Gastroesophageal sphincter (tissue), 4 donors: ENCODE measurements at places on chromosomes 5 and 9.

GRCh38 chr5:167049043-167049663 lies 1242.3 kb upstream of the WWC1 start:
- no peak for ATAC-seq

DNA sequence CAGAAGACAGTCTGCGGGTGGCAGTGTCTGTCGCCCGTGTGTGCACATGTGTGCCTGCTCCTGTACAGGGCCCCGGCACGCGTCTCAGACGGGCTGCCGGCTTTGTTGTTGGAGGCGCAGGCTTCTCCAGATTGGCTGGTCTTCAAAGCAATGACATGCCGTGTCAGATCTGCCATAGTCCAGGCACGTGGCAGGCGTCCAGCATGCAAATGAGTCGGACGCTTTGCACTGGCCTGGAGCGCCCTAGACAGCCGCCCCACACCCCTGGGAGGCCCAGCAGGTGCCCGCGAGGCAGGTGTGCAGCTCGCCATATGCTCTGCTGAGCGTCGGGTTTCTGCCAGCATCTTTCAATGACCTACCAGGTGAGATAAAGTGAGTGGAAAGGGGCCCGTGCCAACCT lies 71.5 kb downstream of the GADD45G start:
- ATAC-seq, result no peak

DNA sequence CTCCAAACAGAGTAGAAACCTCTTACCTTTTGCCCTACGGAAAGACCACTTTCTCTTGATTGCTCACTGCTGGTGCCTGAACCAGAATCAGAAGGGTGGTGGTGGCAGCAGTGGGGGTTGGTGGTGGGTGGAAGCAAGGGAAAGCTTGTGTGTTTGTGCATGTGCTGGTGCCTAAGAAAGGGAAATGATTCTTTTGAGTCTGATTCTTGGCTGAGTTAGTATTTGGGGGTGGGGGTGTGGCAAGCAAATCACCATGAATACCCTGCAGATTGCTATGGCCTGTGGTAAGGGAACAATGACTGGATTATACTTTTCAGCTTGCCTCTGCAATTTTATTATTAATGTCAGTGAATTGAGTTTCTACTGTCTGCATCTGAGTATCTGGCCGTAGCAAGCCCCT lies 106.6 kb downstream of the ARHGAP26 start:
- ATAC-seq, result no peak

DNA sequence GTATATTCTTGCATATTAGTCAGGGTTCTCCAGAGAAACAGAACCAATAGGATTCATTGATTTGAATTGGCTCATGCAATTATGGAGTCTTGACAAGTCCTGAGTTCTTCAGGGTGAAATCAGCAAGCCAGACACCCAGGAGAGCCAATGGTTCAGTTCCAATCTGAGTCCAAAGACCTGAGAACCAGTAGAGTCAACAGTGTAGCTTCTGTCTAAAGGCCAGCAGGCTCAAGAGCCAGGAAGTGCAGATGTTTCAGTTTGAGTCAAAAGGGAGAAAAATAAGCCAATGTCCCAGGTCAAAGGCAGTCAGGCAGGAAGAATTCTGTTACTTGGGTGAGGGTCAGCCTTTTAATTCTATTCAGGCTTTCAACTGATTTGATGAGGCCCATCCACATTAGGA lies 37.8 kb upstream of the ANKRD34B start:
- no peak for ATAC-seq

- no peak for ATAC-seq
Observed at GRCh38 chr9:69811351-69811868, 9.2 kb upstream of the CFAP95 start.

DNA sequence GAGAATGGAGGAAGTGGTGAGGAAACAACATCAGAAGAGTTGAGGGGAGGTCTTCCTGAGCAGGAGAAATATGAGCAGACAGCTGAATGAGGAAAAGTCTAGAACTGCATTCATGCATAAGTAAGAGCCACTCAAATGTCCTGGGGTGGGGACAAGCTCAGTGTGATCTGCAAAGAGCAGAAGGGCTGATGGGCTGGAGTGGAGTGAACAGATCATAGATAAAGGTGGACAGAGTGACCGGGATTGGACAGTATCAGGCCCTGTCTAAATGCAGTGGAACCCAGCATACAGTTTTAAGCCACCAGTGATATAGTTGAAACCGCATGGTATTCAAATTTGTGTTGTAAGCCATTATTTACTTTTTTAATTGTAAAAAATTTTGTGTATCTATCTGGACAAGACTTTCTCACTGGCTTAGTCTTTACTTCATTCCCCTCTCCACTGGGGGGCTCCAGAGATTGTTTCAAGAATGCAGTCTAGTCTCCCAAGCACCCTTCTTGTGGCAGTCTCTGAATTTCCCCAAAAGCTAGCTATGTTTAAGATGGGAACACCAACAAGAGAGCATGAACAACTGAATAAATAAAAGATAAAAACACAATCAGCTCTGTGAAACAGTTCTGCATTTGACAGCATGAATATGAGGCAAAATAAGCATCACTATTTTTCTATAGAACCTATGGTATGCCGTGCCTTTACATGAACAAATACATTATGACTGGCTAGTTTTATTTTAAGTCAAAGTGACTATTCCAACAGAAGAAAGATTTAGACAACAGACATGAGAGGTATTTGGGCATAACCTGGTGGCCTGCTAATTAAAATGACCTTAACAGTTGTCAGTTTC lies 10.7 kb upstream of the STK32A start:
- ATAC-seq, result peak; percentile 62

DNA sequence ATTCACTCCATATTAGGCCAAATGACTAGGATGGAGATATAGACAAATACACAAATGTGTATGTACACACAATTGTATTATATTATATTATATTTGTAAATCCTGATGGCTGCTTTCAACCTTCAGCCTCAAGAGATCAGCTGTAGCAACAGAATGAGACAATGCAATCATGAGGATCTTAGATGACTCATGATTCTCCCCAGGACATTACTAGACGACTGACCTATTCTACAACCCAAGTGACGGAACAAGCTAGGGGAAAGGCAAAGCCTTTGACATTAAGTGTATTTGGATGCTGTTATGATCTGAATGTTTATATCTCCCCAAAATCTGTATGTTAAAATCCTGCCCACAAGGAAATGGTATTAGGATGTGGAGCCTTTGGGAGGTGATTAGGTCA lies 66.5 kb downstream of the COX7C start:
- ATAC-seq, result no peak

DNA sequence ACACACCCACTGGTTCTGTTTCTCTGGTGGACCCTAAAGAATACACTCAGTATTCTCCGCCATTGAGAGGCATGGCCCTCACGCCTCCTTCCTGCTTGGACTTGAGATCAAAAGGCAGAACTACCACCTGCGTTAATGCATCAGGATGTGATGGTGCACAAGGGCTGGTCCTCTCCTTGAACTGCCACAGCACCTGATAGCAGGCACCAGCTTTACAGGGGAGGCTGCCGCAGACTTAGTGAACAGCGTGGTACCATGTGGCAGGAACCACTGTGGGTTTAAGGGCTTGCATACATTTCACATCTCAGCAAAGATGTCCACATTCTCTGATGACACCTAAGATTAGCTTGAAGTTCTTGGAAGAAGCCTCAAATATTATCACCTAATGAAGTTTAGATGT lies 208.7 kb downstream of the GADD45G start:
- ATAC-seq, result no peak

- no peak for ATAC-seq
Observed at GRCh38 chr9:36992501-36993316, 41.4 kb downstream of the PAX5 start.

- ATAC-seq, result peak; percentile 57
Observed at GRCh38 chr9:7147121-7148090, 389.6 kb downstream of the KDM4C start.

DNA sequence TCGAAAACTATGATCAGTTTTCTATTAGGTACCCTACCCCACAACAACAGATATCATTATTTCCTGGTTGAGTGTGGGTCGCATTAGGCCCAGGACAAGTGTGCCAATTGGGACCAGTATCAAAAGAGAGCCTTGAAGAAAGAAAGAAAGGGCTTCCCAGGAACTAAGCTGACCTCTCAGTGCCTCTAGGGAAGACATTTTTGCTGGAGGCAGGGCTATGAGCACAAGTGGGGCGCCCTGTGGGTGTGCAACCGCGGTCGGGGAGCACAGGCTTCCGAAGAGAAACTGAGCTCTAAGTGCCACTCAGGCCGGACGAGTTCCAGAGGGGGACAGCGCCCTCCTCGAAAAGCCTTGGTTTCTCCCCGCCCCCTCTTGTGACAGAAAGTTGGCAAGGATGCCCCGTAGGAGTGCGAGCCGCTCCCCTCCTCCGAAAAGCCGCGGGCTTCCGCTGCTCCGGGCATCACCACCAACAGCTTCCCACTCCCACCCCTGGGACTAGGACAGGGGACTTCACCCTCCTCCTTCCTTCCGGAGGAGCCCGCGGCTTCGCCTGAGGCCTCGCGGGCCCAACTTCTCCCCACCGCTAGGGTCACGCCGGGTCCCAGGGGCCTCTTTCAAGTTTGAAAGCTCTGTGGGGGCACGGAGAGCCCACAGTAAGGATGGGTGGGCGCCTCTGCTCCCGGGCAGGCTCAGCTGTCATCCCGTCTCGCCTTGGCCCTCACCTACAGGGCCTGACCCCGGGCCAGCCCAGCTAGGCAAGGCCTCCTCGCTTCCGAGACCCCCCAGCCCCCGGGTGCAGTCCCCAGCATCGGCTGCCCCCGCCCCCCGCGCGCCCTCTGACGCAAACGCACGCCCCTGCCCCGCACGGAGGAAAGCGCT lies 2.0 kb downstream of the NR2F1-AS1 start:
- ATAC-seq, result no peak

GRCh38 chr5:123359454-123360200 lies 63.6 kb downstream of the CEP120 start:
- no peak for ATAC-seq

DNA sequence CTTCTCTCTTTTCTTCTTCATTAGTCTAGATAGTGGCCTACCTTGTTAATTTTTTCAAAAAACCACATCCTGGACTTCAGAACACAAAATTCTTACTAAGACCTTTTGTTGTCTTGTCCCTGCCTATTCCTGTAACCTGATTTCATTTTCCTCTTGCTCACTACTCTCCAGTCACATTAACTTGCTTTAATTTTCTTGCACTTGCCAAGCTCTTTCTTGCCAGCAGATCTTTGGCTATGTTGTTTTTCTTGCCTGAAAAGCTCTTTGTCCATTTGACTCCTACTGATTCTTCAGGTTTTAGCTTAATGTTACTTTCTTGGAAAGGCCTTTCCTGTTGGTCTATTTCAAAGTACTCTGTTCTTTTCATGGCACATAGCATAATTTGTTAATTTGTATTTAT lies 356.8 kb downstream of the OSTF1 start:
- no peak for ATAC-seq

DNA sequence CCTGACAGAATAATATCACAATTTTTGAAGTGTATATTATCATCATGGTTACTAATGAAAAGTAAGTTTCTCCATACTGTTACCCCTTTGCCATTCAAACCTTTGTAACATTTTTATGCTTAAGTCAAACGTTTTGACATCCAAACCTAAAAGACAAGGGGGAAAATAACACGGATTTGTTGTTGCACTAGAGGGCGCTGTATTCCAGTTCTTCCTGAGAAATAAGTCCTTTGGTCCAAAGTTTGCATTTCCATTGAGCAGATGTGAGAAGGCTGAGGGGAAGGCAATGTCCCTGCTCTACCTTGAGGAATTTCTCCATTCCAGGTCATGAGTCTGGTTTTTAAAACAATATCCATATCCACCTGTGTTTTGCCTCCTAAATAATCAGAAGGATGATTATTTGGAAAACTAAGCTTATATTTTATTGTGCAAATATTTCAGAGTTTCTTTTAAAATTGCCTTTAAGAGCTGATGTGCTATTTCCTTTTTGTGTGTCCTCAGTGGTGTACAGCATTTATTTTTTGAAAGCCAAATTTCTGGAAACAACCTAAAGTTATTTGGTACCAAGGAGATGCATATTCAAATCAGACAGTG lies 9.7 kb downstream of the LECT2 start:
- peak; percentile 62 for ATAC-seq

DNA sequence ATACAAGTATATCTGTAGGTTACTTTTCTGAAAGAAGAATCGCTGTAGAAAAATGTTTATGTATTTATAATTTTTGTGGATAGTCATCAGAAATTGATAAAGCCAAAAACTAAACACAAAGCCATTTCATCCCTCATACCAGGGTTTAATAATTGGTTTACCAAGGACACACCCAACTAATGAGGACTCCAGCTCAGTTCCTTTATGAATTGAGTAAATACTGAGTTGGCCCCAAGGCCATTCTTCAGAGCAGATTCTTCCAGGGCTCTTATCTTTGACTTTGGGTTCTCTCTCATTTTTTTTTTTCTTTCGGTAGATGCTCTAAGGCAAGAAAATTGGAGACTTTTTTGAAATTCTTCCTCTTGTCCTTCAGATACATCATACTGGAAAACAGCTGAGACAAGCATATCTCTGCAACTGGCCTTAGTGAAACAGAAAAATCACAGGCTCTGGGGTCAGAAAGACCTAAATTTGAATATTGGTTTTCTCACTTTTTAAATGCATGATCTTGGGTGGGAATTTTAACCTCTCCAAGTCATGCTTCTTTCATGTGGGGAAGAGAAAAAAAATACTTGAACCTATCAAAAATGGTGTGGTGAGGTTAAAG lies 401.8 kb downstream of the ARHGEF28 start:
- no peak for ATAC-seq

- ATAC-seq, result no peak
Observed at GRCh38 chr5:136212252-136212721, 19.3 kb upstream of the SMIM32 start.

- ATAC-seq, result no peak
Observed at GRCh38 chr5:83069096-83069799, 7.9 kb downstream of the TMEM167A start.

- ATAC-seq, result no peak
Observed at GRCh38 chr5:144151026-144151425, 19.4 kb downstream of the YIPF5 start.

GRCh38 chr5:138441221-138441620 lies 2.4 kb downstream of the REEP2 start:
- ATAC-seq, result no peak

- ATAC-seq, result no peak
Observed at GRCh38 chr5:175521313-175521833, 43.0 kb downstream of the SFXN1 start.

DNA sequence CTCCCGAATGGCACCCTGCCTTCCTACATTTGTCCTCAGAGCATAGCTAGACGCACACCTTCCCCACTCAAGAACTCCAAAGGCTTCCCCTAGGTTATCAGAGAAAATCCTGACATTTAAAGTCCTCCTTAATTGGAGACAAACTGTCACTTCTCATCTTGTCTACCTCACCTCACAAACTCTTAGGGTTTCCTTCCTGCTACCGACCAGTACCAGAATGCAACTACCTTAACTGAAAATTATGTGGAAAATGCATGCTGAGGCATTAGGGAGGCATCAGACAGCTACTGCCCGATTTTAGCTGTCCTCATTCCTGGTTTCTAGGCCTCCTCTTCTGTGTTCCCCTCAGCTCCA lies 17.9 kb upstream of the TNIP1 start:
- no peak for ATAC-seq
